ENCODE measurements at places on chromosomes 1 and 21.

GRCh38 chr1:108503062-108503733 lies 53.1 kb downstream of the NBPF6 start:
- DNase-seq = no peak

DNA sequence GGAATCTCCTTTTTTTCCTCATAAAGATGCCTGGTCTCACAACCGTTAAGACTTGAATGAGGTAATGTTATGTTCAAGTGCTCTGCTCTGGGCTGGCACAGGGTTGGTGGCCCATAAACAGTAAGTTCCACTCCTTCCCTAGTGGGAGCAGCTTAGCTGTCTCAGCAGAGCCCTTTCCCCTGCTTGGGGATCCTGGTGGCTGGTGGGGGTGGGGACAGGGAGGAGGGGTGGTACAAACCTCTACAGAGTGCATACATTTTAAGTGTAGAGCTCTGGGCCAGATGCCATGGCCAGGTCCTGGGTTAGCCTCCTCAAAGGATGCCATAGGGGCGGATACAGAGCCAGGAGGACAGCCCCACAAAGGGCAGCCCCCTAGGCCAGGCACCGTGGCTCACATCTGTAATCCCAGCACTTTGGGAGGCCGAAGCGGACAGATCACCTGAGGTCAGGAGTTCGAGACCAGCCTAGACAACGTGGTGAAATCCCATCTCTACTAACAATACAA lies 20.7 kb upstream of the PADI1 start:
- no peak for DNase-seq

- no peak for DNase-seq
Observed at GRCh38 chr1:27000090-27000816, 6.8 kb downstream of the TRNP1 start.

GRCh38 chr21:16378525-16378924 lies 648.7 kb downstream of the USP25 start:
- no peak for DNase-seq

DNA sequence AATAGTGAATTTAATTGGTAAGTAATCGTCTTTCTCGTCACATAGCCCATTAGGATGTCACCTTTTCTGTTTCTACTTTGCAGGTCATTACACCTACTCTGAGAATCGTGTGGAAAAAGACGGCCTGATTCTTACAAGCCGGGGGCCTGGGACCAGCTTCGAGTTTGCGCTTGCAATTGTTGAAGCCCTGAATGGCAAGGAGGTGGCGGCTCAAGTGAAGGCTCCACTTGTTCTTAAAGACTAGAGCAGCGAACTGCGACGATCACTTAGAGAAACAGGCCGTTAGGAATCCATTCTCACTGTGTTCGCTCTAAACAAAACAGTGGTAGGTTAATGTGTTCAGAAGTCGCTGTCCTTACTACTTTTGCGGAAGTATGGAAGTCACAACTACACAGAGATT lies 23.3 kb downstream of the PARK7 start:
- DNase-seq = no peak

- no peak for DNase-seq
Observed at GRCh38 chr1:159091180-159091560, 14.6 kb upstream of the AIM2 start.

- DNase-seq = no peak
Observed at GRCh38 chr1:209926045-209926444, 12.0 kb upstream of the SYT14 start.

DNA sequence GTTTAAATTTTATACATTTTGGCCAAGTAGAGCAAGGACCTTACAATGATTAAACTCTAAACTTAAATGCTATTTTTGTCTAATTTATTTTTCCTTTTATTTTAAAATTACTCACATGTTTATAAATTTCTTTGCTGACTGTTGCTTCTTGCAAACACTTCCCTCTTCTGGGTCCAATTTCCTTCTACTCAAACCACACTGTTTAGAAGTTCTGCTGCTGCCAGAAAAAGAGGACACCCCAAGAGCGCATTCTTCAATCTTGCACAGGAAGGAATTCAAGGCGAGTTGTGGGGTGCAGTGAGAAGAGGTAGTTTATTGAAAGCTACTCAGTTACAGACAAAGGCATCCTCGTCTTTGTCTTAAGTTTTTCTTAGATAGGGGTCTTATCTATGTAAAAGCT lies 88.5 kb upstream of the NEK7 start:
- no peak for DNase-seq

GRCh38 chr1:96901783-96902363 lies 180.3 kb downstream of the PTBP2 start:
- DNase-seq = no peak

DNA sequence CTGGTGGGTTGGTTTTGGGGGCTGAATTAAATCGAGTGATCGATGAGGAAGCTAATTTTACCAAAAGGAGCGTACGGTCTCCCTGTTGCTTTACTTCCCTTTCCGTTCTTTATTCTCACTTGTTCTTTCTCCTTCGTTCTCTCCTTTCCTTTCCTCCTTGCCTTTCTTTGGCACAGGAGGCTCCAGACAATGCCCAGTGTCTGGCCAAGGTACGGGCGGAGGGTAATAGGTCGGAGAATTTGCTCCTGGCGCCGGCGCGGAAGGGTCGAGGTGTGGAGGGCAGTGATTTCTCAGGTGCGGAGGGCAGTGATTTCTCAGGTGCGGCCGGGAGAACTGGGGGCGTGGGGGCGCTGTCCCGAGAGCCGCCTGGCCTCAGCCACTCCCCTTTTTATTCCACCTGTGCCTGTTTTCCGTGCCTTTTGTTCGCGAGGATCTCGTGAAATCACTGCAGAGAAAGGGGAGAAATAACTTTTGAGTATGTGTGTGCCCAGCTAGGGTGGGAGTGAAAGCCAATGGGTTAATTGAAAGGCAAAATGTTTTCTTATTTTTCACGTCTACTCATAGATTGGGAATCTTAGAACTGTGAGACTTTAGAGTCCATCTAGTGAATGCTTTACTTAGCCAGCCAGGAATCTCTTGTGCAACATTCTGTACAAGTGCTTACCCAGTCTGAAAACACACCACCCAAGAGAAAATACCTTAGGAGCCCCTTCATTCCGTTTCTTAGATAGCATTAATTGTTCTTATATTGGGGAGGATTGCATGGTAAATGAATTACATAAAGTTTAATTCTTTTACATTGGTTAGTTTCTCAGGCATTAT lies 1.3 kb downstream of the FNBP1L start:
- DNase-seq = peak; percentile 7

GRCh38 chr1:1399872-1400575 lies 889 bp upstream of the CCNL2 start:
- DNase-seq = no peak

DNA sequence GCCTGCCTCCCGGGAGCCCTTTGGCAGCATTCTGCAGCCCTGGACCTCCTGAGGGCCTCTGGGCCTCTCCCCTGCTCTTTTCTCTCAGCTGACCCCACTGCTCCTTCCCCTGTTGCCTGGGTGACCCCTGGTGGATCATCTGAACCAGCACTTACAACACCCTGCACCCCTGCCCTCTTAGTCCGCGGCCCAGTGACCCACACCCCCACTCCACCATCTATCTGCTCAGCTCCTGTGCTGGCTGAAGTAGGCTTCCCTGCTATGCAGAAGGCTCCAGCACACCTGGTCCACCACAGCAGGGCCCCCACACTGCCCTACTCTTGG lies 74.0 kb downstream of the DMRTA2 start:
- DNase-seq = no peak

DNA sequence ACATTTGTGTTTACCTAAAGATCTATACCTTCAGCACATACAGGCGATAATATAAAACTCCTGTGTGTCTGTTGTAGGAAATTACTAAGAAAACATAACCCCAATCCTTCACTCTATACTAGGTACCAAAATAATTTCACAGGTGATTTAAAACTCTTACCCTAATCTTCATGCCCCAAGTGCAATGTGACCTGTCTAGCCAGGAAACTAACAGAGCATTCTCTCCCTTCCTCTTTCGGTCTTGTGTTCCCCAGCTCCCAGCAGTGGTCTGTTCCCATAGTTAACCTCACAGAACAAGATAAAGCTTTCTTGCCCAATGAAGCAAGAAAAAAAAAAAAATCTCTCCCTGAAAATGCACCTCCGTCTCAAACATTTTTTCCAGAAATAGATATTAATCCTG lies 493.5 kb downstream of the DPYD start:
- DNase-seq = no peak

DNA sequence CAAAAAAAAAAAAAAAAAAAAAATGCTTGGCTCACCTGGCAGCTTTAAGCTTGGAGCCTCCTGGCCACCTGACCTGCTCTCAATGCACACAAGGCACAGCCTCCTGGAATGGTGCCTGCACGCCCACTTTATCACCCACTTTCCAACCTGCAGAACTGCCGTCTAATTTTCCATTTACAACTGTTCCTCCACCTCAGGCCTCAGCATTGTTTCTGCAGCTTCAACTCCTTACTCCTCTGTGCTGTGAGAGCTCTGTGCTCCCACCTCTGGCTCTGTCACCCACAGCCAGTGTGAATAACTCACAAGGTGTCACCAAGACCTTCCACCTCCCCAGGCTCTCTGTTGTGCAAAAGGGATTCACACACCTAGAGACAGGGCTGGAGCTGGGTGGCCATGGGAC lies 38.7 kb upstream of the GPR157 start:
- no peak for DNase-seq

- no peak for DNase-seq
Observed at GRCh38 chr1:232183802-232184201, 446.1 kb downstream of the SIPA1L2 start.

- peak; percentile 35 for DNase-seq
Observed at GRCh38 chr1:203290261-203291089, 14.8 kb upstream of the BTG2 start.

DNA sequence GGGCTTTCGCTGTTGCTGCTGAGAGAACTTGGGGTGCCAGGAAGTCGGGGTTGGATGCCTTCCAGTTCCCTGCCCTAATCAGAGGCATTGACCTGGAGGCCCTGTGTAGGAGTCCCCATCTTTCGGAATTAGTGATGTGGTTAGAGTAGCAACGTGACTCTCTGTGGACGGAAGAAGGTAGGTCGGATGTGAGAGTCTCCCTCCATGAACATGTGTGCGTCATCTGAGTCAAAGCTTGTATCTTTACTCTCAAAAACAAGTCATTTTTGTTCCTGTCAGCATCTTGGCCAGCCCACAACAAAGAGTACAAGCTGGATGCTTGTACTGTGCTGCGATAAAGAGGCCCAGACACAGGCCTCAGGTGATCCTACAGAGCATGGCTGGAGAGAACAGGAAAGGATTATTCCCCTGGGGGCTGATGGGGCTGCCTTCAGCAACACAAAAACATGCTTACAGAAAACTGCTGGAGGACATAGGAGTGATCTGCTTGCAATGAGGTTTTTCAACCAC lies 31.0 kb upstream of the IL10 start:
- no peak for DNase-seq

DNA sequence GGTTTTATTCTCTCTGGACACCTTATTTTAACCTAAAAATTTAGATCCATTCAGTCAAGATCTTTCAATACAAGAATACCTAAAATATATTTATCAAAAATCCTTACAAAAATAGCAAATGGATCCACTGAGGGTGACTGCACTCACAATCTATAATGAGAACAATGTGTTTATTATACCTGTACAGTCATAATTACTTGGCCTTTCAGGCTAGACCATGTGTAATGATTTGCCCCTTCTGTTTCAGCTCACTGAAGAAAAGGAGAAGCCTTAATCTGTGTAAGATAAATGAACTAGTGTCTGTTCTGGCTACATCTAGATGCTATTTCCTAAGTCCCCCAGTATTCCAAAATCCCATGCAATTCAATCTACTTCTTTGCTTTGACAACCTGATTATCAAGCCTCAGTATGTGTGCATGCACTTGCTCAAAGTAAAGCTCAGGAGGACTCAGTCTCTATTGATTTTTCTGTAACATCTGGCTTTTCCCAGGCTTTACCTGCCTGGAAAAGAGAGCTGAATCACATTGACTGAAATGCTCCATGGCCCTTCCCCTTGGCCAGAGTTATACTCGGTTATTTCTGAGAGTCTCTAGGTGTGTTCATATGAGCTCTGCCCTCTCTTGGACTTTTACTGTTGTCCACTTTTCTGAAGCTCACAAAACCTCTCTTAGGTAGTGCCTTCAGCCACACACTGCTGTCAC lies 27.6 kb downstream of the CRP start:
- no peak for DNase-seq

- DNase-seq = peak; percentile 14
Observed at GRCh38 chr1:160144921-160145320, 6.5 kb upstream of the ATP1A4 start.

DNA sequence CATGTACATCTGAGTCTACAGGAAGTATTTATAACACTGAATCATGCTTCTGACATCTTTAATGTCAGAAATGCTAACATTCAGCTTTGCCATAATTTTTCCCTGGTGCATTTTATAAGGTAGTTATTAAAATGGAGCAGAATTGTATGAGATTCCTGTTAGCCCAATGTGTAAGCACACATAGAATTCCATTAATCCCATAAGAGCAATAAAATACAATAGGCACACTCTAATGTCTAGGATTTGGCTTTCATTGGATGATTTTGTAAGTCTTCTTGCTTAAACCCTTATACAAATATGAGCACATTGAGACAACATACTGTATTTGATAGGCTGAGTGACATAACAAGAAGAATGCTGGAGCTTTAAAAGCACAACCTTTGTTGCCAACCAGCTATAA lies 256.4 kb downstream of the HMCN1 start:
- DNase-seq = no peak

DNA sequence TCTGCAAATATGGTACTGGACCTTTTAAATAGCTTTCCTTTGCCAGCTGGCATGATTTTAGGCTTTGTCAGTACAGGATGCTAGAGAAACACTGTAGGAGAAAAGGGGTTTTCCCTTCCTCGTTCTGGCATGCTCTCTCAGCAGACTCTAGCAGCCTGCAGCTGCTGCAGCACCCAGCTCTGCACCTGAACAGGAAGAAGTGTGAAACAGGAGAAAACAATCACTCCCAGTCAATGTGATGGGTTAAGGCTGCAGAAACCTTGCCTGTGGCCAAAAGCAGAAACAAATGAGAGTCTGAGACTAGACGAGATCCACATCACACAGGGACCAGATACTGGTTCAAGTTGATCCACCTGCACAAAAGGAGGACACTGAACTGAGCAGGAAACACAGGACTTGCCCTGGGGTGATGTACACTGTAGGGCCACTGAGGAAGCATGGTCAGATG lies 21.2 kb downstream of the OVGP1 start:
- DNase-seq = no peak

DNA sequence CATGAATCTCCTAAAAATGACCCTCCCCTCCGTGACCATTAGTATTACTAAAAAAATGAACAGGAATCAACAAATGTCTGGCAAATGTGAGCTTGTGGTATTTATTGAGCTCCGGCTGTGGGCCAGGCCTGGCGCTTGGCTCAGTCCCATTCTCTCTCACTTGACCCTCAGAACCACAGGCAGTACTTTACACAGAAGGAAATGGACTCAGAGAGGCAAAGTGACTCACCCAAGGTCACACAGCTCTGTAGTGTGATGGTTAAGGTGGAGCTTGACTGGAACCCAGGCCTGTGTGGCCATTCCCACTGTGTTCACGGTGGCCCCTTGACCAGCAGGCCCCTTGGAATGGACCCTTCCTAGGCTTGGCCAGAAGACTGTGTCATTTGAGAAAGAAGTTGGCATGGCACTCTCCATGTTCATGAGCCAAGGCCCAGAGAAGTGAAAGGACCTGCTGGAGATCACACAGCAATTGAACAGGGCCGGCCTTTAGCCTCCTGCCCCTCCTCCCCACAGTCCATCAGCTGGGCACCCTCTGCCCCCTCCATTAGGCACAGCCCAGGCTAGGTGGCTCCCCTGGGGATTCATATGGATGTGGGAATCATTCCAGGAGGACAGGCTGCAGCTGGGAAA lies 32.1 kb downstream of the FAM151A start:
- no peak for DNase-seq
